ENCODE measurements at places on chromosomes 3 and 15.

DNA sequence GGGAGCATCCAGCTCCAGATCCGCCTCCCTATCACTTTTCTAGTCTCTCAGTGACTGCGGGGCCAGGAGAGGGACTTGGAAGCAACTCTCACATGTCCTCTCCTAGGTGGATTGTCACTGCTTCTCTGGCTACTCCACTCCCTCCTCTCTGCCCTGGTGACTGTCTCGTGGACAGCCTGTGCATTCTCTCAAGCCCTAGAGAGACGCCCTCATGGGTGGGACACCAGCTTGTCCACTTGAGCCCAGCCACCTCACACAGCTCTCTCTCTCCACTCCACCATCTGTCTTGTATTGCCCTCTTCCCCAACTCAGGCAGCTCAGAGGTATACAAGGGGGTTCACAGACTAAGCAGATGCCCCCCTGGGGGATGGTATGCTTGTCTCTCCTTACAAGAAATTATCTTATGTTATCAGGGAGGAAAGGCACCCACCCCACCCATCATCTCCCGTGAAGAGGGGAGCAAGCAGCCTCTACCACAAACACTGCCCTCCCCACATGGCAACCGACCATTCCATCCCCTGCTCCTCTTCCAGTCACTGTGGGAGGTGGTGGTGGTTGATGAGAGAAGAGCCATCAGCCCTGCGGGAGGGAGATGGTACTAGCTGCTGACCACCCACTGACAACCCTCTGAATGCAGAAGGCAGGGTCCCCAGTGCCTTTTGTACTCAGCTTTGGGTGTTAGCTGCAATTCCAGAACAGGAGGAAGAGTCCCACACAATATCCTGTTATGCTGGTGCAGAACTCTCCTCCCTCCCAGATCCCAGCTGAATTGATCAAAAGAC, 15.5 kb upstream of the LOXL1 start:
- no peak for DNase-seq

DNA sequence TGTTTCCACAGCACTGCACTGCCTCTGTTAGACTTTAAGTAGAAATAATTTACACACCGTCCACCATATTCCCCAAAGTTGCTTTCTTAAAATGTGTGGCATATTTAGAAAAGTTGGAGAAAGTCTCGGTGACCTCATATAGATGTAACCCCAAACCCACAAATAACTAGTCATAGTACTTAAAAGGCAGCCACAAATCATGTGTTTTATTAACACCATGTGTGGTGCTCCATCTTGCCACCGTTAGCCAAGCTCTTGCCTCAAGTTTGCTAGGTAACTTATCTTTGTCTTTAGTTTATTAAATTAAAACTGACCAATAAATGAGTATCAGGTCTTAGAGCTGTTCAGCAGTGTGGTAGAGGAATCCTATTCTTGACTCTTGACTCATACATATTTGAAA, 257.9 kb downstream of the UBE2E2 start:
- DNase-seq, result no peak

DNA sequence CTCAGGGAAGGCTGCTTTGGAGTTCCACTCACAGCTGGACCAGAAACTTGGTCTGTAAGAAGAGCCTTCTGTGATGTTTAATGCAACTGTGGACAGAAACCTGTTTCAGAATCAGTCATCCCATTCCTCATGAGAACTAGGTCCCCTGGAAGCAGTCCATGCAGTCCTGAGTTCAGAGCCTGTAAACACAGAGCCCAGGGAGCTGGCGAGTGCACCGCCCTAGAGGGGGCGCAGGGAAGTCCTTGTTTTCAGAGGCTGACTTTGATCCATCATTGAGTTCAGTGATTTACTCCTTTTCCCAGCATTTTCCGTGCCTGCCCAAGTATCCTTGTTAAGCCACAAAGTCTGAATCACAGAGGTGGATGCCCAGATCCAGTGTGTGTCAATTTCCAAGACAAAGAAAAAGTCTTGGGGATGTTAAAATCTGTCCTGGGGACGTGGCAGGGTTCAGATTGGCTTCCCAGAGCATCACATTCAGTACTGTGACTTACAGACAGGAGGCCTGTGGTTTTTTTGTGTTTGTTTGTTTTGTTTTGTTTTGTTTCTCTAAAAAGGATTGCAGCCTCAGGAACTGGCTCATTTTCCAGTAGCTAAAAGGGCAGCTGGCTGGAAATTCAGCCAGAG, 9.8 kb upstream of the TXNRD3 start:
- DNase-seq, result no peak

DNA sequence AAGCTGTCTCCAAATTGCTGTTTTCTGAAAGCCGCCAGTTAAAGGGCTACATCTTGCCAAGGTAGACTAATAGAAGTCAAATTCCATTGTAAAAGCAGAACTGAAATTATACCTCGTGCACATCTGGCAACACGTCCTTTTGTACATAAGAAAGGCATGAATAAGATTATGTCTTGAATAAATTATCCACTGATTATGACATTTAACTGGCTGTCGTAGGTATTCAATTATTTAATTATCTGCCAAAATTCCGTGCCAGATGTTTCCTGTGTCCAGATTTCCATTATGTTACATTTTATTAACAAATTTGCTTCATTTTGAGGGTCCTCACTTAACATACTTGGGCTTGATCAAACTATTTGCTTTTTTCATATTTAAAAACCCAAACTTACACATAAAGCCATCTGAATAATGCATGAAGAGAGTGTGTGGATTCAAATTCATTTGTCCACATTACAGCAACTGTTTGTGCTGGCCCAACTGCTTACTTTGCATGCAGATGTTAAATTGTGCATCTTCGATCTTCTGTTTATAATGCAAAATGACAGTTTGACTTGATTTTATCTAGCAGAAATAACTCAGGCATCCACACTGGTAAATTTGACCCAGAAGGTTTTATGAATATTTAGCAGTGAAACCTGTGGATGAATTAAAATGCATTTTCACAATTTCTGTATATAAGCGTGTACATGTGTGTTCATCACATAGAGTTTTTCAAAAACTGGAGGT, 701.5 kb downstream of the ZNF385D start:
- DNase-seq, result no peak

DNA sequence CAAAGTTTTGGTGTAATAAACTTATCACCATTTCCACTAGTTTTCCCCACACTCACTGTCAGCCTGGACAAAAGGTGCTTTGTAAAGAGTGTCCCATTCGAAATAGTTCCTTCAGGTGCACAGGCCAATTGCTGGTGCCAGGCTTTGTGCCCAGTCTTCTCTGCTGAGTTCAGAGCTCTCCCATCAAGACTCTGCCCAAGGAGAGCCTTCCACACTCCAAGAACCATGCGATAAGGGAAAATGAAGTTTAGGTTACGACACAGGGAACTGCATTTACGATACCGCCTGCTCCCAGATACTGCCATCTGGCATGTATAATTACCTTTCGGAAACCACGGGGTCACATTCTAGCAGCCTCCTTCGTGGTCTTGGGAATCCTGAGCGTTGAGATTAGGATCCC, 379.6 kb downstream of the MECOM start:
- DNase-seq, result no peak

- no peak for DNase-seq
Observed at GRCh38 chr3:190807719-190808375, 54.6 kb downstream of the GMNC start.

GRCh38 chr3:142211034-142211433, 14.4 kb downstream of the GK5 start:
- DNase-seq, result no peak

DNA sequence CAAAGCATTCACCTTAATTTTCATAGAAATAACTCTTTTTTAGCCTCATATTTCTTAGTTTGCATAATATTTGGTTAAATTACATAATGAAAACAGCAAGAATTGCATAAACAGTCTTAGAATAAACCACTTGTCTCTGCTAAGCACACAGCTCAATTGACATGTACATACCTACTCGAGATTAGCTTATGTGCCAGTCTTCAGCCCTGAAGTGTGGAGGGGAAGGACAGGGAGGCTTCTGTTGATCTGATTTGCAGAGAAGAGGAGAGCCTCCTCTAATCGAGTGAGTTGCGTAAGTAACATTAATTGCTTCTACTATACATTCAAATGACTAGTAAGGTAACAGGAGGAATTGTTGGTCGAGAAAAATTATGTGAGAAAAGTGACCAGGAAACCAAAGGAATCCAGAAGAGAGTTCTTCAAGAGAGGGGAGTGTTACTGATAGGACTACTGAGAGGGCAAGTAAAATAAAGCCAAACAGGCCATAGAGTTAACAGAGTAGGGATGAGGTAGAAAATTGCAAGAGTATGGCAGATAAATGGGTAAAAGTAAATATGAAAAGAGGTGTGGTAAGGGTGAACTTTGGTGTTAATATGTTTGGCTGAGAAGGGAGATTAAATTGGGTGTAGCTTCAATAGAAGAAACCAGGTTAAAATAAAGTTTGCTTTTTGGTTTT, 7.1 kb upstream of the GOLIM4 start:
- DNase-seq, result no peak

- DNase-seq, result peak; percentile 23
Observed at GRCh38 chr15:20645956-20646355, 104.4 kb upstream of the GOLGA6L6 start.

GRCh38 chr3:42632146-42632545, 21.4 kb upstream of the ZBTB47 start:
- DNase-seq, result no peak

- DNase-seq, result no peak
Observed at GRCh38 chr3:1955750-1956149, 142.9 kb upstream of the CNTN4 start.

- no peak for DNase-seq
Observed at GRCh38 chr3:160698599-160699195, 21.7 kb downstream of the ARL14 start.

DNA sequence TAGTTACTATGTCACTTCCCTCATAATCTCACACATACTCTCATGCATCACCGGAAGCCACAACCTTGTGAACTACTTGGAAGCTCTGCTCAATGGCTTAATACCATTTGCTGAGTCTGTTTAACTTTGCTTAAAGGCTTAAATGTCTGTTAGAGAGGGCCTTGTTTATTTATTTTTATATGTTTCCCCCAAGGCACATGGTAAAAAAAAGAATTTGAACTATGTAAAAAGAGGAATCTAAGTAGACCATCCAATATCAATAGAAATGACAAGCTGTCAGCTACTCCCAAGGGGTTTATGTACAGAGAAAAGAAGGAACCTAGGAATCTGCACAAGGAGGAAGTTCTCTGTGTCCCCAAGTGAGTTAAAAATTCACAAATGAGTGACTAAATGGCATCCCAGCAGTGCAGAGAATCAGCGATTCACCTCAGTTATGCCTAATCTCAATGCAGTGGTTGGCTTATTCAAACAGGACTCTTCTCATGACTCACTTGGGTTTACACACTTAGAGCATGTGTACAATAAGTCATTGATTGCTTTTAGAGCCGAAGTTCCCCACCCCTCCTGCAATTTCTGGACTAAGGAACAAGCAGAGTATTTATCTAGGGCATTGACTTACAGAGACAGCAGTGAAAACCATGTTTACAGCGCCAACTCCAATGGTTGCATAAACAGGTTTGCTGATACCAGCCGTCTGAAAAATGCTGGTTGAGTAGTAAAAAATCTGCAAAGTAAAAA, 24.4 kb downstream of the SLC2A2 start:
- no peak for DNase-seq

- DNase-seq, result no peak
Observed at GRCh38 chr3:4826237-4827100, 152.8 kb upstream of the BHLHE40 start.

DNA sequence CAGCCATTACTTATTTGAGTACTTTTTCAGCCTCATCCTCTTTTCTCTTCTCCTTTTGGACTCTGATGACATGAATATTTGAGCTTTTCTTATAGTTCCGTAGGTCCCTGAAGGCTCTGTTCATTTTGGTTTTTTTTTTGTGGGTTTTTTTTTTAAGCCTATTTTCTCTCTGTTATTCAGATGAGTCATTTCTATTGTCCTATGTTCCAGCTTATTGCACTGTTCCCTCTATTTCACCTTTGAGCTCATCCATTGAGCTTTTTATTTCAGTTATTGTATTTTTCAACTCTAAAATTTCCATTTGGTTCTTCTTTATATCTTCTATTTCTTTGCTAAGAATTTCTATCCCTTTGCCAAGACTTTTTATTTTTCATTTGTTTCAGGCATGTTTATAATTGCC, 7.2 kb upstream of the MGLL start:
- DNase-seq, result no peak

- no peak for DNase-seq
Observed at GRCh38 chr3:190293621-190294020, 28.6 kb downstream of the CLDN1 start.

- no peak for DNase-seq
Observed at GRCh38 chr15:100558771-100559254, 30.1 kb upstream of the CERS3 start.

- no peak for DNase-seq
Observed at GRCh38 chr3:98824256-98824655, 61.1 kb downstream of the ST3GAL6 start.

GRCh38 chr15:48001393-48002039, 119.3 kb upstream of the SLC24A5 start:
- no peak for DNase-seq

DNA sequence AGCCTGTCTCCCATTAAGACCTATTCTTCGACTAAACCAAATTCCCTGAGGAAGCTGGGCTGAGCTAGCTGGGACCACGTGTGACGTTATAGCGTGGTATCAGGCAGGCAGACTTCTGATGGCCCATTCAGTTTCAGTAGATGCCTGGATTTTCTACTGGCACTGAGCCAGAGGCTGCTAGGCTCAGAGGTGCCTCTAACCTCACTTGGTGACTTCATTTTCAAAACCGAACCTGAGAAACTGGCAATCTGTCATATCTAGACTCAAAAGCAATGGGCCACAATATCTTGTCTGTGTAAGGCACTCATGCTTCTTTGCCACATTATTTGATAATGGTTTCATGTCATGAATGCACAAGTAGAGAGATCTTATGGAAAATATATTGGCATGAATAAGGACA, 352.1 kb upstream of the AZI2 start:
- no peak for DNase-seq

- DNase-seq, result no peak
Observed at GRCh38 chr3:193240436-193240849, 579 bp upstream of the PLAAT1 start.

DNA sequence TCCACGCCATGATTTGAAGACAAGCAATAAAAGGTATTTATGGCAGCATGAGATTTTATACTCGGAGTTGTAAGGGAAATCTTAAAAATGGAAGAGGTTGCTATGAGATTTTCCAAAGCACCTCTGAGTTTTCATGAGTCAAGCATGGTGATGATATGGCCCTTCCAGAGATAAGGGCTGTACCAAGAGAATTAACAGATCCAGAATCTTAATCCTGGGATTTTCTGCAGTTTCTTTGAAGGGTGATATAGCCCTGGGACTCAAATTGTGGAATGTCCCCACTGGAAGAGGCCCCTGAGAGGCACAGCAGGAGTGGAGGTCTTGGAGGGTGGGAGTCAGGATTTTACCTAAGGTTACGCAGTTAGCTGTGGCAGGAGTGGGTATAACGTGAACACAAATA, 243.3 kb downstream of the ZNF621 start:
- no peak for DNase-seq

DNA sequence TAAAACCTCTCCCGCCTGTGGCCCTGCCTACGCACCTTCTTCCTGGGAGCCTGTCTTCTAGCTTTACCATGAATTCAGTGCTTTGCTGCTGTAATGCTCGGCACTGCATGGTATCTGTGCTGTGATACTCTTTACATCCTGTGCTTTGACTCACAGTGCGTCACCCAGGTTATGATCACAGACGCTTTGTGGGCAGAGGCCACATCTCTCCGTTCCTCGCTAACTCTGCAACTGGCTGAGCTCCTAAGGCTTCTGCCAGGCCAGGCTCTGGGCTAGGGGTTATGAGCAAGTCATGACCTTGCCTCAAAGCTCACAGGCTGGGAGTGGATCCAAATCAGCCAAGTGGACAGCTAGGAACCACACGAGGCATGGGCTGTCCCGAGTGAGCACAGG, 23.2 kb downstream of the SPTBN5 start:
- peak; percentile 71 for DNase-seq

GRCh38 chr15:92077353-92078085, 224.0 kb downstream of the SLCO3A1 start:
- peak; percentile 42 for DNase-seq
